ENCODE measurements at places on chromosomes 11 and 22.

- DNase-seq = no peak
These were observed 41.2 kb downstream of the STIM1 start for GRCh38 chr11:3896644-3897043.

GRCh38 chr11:47243454-47243853, 5.2 kb downstream of the ACP2 start:
- no peak for DNase-seq

- no peak for DNase-seq
These were observed 31.2 kb upstream of the SORL1-AS1 start for GRCh38 chr11:121483805-121484480.

DNA sequence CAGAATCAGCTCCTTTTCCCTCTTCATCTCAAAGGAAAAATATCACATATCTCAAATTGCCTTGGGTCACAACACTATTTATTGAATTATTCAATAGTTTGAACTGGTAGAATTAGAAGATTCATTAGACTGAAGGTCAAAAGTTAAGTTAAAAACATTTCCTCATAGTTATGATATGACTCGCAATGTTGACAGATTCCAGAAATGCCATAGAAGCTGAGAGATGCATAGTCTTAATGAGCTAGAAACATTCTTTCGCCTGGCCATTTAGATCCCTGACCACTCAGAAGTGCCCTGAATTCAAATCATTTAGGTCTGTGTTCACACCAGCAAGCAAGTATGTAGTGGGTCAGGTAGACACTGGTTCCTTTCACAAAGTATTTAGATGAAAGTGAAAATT, 44.4 kb downstream of the FAT3 start:
- DNase-seq = peak; percentile 74

DNA sequence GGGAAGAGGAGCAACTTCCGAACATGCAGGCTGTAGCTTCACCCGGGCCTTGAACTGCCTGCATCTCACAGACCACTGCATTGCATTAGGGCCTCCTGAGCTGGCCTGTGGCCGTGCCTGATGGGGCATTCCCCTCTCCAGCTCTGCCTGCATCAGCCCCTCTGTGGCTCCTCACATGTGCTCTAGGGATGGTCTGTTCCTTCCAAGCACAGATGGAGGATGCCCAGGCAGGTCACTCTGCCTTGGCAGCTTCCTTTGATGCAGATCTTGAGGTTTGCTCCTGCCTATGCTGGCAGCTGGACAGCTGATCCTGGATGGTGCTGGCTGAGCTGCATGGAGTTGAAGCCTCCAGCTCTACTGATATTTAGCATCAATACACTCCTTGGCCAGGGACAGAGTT, 28.5 kb downstream of the AMPD3 start:
- no peak for DNase-seq
